ENCODE measurements at places on chromosomes 7 and 10.

DNA sequence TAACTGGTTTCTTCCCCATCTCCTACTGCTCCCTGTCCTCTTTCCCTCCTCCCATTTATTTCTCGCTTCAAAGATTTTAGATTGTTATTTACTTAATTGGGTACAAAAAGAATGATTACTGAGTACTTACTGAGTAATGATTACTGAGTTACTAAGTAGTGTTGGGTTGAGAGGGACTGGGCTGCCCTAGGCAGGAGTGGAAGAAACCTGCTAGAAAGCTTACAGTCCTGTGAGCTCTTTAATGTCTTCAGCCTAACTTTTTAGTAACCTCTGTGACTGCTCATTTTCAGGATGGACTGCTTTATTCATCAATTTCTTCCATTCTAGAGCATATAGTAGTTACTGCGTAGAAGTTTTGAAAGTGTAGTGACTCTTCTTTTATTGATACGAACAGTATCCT is 7.6 kb downstream of the PHF14 start:
- DNase-seq = no peak

DNA sequence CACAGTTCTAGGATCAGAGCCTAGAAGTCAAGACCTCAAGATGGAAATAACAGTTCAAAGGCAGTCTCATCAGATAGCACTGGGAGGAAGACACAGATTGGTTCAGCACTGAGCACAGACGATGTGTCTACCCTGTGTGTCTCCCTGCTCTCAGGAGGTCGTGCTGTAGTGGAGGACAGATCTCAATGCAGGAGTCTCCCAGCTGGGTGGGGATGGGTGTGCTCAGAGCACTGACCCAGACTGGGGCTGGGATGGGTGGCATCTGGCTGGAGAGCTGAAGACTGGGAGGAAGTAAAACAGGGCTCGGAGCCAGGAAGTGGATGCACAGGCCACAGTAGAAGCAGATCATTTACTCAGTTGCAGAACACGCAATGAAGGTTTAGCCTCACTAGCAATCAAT is 69.5 kb upstream of the GDF10 start:
- no peak for DNase-seq

GRCh38 chr7:129438839-129439651 is 4.8 kb downstream of the STRIP2 start:
- DNase-seq = no peak

GRCh38 chr10:98338318-98338717 is 70.3 kb upstream of the LOXL4 start:
- DNase-seq = no peak

DNA sequence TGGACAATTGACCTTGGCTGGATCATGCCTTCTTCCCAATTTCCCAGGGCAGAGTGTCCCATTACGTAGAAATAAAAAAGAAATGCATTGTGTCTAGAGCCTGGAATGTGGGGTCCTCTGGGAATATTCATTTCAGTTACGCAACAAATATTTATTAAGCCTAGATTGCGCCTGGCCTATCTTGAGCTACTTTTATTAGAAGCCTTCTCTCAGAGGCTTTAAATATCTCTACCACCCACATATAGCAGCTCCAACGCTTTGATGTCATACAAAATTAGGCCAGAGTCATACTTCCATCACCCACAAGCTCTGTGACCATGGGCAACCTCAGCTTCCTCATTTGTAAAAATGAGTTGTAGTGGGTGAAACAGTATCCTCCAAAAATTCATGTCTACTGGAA is 24.9 kb upstream of the CARD11 start:
- no peak for DNase-seq

- DNase-seq = no peak
Observed at GRCh38 chr10:80474941-80475340, 20.8 kb downstream of the TSPAN14 start.

DNA sequence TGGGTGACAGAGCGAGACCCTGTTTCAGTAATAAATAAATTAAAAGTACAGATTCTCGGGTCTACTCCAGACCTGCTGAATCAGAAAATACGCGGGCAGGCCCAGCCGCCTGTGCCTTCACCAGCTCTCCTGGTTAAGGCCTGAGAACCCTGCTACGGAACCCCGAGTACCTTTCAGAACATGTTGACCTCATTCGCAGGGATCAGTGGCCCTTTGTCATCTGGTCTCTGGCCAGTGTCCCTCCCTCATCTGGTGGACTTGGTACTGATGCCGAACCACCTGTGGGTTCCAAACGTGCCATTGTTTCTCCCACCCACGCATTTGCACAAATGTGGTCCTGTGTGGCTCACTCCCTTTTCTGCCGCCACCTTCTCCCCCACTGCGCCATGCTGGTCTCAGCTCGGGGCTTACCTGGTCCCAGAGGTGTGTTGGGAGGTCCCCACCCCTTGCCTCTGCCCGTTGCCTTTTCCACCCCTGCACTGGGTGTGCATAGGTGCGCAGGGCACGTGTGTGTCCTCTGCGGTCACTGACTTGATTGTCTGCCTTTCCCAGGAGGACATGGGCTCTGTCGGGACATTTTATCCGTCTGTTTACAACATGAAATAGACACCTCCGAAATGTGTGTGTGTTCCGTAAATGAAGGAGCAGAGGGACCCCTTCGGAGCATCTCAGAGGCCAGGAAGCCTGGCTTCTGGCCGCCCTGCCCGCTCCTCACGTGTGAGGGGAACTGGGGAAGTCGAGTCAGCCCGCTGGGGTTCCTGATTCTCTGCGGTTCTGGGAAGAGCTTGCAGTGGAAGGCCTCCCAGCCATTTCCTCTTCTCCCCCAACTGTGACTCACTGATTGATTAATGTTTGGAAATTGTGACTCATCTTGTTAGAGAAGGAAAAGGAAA is 135.2 kb downstream of the CUX1 start:
- no peak for DNase-seq

- peak; percentile 64 for DNase-seq
Observed at GRCh38 chr7:149625340-149625946, 127.8 kb upstream of the ZNF746 start.

GRCh38 chr7:115496006-115496405 is 534.6 kb downstream of the TFEC start:
- no peak for DNase-seq

- no peak for DNase-seq
Observed at GRCh38 chr10:127997937-127998336, 91.0 kb downstream of the PTPRE start.

DNA sequence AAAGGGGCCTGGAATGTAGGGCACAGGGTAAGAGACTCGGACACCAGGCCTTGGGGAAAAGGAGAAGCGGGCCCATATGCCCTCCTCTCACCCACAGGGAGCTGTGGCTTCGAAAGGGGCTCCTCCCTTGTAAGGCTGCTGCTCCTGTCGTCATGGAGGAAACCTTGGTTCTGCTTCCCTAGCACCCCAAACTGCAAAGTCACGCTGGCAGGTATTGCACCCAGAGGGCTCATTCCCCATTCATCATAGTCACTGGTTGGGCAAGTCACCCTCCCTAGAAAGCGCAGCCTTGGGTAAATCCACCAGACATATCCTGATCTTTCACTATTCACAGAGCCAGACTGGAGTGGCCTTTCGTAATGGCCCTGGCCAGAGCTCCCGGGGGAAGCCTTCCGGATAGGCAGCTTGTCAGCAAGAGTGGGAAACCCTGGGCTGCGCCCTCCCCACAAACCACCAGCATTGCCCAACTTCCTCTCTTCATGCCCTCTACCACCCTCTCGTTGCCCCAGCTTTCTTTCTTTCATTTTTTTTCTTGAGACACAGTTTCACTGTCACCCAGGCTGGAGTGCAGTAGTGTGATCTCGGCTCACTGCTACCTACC is 121.0 kb downstream of the HIP1 start:
- DNase-seq = peak; percentile 76

DNA sequence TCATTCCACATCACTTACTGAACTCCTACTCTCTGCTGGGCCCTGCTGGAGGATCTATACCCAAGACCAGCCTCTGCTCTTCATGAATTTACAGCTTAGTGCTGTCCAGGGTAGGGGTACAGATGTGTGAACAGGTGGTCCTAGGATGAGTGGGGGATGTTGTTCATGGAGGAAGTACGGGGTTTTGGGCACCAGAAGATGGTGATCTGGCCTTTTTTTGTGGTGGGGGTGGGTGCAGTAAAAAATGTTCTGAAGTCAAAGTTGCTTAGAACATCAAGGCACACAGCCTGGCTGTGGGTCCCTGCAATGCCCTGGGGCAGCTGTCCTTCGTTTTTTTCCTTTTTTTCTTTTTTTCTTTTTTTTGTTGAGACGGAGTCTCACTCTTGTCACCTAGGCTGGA is 34.2 kb upstream of the GNA12 start:
- DNase-seq = no peak

DNA sequence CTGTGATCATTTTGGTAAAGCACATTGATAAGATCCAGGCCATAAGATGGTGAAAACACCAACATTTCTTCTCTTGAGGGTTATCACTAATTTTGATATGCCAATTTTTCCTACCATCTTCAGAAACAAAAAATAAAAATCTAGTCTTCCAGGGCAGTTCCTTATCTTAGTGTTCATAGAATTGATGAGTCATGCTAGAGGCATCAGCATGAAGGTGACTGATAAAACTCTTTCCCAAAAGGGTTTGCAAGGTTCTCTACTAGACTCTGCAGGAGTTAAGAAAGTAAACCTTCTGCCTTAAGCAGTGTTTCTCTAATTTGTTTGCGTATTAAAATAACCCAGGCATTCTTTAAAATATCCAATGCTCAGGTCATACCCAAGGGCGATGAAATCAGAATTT is 483.1 kb upstream of the CNTNAP2 start:
- no peak for DNase-seq

DNA sequence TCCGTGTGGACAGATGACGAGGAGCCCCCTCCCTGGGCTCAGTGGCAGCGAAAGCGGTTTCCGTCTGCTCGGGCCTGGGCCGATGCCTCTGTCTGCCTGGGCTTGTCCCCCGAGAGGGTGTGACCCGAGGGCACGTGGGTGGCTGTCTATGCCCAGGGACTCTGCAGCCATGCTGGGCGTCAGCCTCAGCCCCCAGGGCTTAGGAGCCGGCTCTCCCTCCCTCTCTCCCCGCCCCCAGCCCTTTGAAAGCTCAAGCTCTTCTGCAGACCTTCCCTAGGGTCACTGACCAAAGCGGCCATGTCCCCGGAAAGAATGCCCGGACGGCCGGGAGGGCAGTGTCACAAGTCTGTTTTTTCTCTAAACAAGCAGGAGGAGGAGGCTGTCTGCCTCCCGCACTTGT is 7.1 kb downstream of the MICALL2 start:
- DNase-seq = no peak

DNA sequence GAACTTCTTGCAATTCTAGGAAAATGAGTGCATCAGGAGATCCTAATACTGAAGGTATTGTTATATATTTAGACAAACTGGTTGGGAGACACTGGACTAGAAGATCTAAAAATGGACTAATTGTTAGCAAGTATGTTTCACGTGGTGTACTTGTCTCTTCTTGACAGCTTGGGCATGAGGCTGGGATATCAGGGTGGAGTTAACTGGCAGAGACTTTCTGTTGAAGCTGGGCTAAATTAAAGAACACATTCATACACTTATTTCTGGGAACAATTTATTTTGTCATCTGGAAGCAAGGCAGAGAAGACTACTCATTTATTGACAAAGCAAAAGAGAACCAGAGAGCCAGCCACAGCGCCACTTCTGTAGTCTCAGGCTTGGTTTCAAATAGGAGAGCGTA is 25.9 kb downstream of the TYW1 start:
- DNase-seq = no peak

GRCh38 chr10:92087750-92088395 is 164.3 kb downstream of the BTAF1 start:
- peak; percentile 35 for DNase-seq

DNA sequence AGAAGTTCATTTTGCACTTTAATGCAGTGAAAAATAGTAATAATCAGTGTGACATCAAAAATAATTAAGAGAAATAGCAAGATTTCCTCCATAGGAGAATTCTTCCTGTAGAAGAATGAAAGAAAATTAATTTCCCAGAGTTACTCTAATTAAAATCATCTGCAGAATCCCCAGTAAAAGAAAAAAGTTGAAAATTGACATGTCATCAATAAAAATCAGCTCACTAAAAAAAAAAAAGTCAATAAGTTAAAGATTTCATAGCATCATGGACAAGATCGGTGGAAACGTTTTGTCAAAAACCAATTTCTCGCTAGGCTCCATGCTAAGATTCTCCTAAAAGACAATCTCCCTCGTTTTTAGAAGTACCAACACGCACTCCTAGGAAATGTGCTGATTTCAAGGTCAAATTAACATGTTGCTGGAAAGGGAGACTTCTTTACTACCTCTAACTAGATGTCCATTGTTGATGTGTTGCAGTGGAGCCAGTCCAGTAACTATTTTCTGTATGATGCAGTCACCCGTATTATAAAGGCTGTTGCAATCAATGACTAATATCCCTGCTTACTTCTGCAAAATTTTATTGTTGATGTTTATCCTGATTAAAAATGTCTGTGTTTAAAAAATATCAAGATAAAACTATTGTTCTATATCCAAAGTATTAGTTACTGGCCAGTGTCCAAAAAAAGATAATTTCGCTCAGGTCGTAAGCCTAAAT is 591.9 kb upstream of the MGMT start:
- no peak for DNase-seq

- no peak for DNase-seq
Observed at GRCh38 chr7:46680147-46680546, 759.1 kb upstream of the IGFBP3 start.

DNA sequence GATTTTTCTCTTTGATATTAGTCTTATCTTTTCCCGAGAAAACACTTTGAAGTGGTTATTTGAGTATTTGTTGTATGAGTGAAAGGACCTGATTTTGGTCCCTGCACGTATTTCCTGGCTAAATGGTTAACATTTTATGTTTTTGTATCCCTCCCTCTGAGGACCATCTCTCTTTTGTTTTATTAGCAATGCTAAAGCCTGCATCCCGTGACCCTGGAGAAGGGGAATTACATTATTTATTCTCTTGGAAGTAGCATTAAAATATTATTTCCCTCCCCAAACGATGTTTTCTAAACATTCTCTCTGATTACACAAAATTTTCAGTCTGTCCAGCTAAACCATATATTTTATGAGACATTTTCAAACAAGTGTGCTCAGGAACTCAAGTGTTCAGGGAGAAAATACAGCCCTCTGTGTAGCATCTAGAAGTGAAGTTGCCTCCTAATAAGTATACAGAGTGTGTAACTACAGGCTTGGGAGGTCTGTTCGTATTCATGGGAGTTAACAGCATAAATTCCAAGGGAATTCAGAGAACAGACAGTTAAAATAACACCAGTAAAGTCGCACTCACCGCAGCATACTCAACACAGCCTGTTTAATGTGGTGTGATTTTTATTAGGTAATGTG is 163.8 kb upstream of the NPVF start:
- DNase-seq = no peak

GRCh38 chr7:70696201-70696754 is 435.7 kb upstream of the GALNT17 start:
- DNase-seq = no peak

DNA sequence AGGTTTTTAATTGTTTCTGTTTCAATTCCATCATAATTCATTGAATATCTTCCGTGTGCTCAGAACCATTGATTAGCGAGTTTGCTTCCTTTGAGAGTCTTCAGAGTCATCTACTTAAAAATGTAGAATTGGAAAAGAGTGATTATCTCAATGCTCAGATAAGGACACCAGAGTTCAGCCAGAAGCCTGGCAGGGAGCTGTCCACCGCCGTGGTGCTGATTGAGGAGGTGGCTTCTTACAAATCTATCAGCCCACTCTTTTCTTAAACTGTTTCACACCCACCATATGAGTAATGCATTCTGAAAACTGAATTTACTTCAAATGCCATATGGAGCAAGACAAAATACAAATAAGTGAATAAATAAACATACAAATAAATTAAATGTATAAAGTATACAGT is 79.3 kb downstream of the INSYN2A start:
- no peak for DNase-seq
